ENCODE measurements at places on chromosomes 7 and 10.

DNA sequence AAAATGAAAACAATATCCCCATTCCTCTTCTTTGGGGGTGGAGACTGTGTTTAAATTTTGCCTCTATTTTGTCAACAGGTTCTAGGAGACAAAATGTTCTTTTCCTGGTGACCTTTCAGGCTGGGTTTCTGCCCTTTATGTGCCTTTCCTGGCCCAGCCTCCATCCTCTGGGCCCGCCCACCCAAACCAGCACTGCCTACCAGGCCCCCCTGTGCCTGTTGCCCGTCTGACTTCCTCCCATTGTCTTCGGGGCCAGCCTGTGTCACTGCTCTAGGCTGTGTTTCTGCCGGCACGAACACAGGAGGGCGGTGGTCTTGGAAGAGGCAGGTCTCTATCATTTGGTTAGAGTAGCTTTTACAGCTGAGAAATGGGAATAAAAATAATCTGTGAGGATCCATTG, 13.9 kb downstream of the TSPAN14 start:
- no peak for DNase-seq

DNA sequence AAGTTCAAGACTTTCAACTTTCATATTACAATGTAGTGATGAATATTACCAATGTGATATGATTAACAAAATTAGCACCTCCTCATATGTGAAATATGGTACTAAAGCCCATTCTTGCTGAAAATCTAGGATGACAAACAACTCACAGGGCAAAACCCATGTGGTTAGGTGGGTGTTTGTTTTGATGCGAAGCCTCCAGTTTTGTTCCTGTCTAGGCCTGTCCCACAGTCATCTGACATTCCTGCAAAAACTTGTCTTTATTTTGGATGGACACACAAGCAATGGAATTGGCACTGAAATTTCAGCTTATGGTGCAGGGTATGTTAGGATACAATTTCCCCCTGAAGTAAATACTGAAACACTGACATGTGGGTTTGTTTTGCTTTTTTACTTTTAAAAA, 95.3 kb downstream of the PARD3 start:
- no peak for DNase-seq

DNA sequence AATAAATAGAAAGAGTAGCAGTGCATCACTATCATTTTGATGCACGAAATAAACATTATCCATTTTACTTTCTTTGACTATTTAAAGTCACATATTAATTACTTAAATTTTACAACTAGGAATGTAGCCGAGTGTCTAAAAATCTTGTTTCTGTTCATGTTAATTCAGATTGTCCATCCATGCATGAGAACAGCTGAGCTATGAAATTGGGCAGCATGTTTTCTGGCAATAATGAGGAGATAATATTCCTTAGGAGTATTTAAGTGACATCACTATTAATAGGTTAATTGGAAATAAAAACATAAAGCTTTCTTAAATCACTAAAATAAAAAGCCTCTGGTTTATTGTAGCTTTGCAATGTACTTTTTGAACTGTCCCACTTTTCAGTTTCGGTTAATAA, 293.8 kb downstream of the PHTF2 start:
- DNase-seq: no peak

- no peak for DNase-seq
These were observed 13.5 kb upstream of the LRGUK start for GRCh38 chr7:134113655-134114054.

- no peak for DNase-seq
These were observed 171.7 kb upstream of the INSYN2A start for GRCh38 chr10:127368101-127368500.

All from astrocyte of the hippocampus (primary cell).